Temporal lobe (tissue), 4 donors: ENCODE measurements at places on chromosomes 13 and 19. TPM values are rescaled to one million over a fixed set of nuclear protein-coding genes. Genes with fewer than 3 reads are reported as not detected.

IL27RA gene
- total RNA-seq, result 5.9 TPM

SPHK2 gene
- total RNA-seq, result 9.6 TPM

FUT1 gene
- 0.49 TPM for total RNA-seq

ADM5 gene
- total RNA-seq, result 0.49 TPM

ATP4A gene
- 0.25 TPM for total RNA-seq

AP1M2 gene
- total RNA-seq, result not detected

ZNF320 gene
- 27.3 TPM for total RNA-seq

NLRP7 gene
- total RNA-seq, result not detected

FSD1 gene
- total RNA-seq, result 24.6 TPM

GTF2F1 gene
- 35.4 TPM for total RNA-seq

SNRPD2 gene
- 101 TPM for total RNA-seq

GDF15 gene
- total RNA-seq, result 0.74 TPM

CACNA1A gene
- 46.7 TPM for total RNA-seq

ABHD13 gene
- total RNA-seq, result 11.1 TPM

PTGIR gene
- 0.25 TPM for total RNA-seq

METTL21C gene
- not detected for total RNA-seq
